Stimulated activated CD8-positive, alpha-beta memory T cell treated with anti-CD3 and anti-CD28 coated beads, Interleukin-12 subunit alpha, Interleukin-12 subunit beta, amount 100 ng/mL, for 1 hour (primary cell): ENCODE measurements at places on chromosomes 3 and 15.

GRCh38 chr3:71094658-71095209 is 488.8 kb downstream of the FOXP1 start:
- no peak for DNase-seq

DNA sequence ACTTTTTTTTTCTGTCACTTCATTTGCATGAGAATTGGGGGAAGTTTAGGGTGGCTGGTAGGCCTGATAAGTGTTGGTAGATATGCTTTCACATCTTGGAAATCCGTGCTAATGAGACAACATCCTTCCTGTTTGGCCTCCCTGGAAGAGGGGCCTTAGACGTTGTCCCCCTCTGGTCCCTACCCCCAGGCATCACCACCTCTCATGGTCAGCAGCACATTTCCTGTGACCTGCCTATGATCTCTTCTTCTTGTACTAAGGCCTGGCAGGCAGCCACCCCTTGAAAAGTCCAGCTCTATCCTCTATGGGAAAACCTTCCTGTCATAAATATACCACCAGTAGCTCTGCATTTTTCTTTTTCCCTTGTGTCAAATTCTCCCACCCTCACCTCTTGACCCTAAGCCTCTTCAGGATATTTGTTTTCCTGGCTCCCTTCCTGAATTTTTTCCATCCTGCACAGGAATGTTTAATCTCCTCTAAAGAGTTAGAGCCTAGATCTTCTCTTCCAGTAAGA is 107.8 kb downstream of the SNRK start:
- no peak for DNase-seq

- DNase-seq = no peak
Observed at GRCh38 chr15:83844742-83845141, 190.8 kb downstream of the ADAMTSL3 start.

DNA sequence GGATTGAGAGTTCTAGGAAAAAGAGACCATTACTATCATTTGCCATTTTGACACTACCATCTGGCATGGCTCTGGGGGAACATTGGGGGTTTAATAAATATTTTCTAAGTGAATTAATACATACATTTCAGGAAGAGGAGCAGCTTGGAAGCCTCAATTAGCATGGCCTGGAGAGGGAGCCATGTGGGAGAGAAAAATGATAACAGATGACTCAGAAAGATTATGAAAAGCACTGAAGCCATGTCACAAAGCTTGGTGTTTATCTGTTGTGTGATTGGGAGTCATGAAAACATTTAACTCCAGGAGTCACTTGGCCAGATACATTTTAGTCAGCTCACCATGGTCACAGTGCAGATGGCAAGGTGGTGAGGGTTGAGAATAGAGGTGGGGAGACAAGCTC is 121.0 kb downstream of the SSR3 start:
- DNase-seq = no peak

DNA sequence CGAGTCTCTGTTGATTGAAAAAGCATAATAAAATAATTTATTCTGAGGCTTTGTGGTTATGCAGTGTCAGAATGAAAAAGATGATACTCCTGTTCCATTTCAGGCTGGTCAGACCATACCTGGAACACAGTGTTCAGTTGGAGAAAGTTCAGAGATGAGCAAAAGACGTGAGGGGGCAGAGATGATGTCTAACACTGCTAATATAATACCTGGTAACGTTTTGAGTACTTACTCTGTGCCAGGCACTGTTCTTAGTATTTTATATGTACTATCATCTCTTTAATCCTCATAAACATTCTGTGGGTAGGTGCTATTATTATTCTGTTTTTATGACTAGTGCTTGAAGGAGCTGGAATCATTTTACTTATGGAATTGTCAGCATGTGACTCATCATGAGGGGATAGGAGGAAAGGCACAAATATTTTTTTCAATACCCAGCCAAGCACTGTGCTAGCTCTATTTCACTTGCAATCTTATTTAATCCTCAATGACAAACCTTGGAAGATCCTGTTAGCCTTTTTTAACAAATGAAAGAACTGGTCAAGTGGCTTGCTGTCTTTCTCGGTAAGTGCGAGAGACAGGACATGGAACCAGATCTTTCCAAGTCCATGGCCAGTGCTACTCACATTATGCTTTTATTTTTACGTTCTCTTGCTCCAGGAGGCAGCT is 31.8 kb downstream of the IQGAP1 start:
- no peak for DNase-seq

DNA sequence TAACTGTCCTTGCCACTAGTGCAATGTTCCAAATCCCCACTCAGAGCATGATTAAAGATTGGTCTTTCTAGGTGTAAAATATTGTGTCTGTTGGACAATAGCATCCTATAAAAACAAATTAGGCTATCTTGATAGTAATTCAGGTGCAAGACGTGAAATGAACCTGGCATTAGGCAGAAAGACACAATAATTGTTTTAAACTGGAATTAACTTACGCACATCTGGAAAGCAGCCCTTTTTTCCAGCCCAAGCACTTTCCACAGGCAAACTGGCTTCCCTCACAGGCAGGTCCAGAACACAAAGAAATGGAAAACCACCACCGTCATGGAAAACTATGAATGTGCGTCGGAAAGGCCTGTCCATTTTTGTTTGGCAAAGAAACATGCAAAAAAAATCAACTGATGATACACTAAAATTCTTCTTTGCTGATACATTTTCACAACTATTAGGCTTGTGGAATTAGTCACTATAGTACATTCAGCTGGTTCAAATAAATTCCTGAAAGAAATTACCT is 474.7 kb upstream of the IL12A start:
- no peak for DNase-seq

GRCh38 chr15:28269097-28269496 is 52.9 kb downstream of the HERC2 start:
- DNase-seq = no peak
